ENCODE measurements at places on chromosomes 5 and 9. TPM values are rescaled to one million over a fixed set of nuclear protein-coding genes. Genes with fewer than 3 reads are reported as not detected.

DNA sequence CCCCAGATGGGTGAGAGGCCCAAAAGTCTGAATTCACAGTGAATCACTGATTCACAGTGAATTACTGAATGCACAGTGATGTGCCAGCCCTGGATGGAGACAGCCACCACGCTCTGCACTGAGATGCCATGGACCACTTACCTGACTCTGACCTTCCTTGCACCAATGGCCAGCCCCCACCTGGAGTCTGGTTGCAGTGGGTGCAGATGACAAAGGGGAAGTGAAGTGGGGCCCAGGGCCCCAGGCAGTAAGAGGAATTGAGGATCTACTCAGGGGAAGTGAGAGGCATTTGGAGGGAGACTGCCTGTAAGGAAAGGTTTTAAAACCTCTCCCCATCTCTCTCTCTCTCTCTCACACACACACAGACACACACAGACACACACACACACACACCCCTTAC, 412.1 kb downstream of the CYLC2 start:
- no peak for DNase-seq

DNA sequence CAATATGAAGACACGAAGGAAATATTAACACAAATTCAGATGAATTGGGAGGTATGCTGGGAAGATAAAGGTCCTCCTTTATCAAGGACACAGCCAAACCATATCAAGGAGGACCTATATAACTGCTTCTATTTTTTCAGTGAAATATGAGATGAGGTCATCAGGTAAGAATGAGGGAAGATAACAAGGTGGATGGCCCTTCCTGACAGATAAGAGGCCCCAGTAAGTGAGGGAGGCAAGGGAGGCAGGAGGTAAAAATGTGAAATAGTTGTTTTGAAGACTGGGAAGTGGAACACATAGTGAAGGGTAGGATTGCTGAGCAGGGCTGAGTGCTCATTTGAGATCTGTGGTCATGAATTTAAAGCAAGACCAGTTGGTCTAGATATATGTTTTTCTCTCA, 60.0 kb upstream of the FOXE1 start:
- no peak for DNase-seq

Gene ZDHHC11
- 1.6 TPM for polyA plus RNA-seq

Gene INPP5E
- 9.4 TPM for polyA plus RNA-seq

Gene CKS2
- 261 TPM for polyA plus RNA-seq

DNA sequence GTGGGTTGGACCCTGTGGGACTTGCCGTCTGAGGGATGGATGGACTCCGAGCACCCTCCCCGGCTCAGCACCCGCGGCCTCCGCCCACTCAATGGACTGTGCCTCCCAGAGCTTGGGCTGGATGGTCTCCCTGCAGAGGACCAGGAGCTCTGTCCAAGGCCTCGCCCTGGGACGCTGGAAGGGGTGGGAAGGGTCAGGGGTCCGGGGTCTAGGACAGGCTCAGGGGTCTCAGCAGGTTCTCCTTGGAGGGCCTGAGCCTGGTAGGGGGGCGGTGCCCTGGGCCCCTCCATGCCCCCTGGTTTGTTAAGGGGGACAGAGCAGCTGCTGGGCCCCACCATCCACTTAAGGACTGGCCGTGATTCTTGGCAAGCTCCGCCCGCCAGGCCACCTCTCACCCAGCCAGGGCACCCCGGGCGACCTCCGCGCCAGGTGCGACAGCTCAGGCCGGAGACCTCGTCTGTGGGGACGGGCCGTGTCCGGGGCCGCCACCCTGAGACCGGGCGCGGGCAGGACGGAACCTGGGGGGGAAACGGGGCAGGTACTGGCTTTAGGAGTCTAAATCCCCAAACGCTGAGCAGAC, 29.2 kb downstream of the EXOC3 start:
- no peak for DNase-seq

DNA sequence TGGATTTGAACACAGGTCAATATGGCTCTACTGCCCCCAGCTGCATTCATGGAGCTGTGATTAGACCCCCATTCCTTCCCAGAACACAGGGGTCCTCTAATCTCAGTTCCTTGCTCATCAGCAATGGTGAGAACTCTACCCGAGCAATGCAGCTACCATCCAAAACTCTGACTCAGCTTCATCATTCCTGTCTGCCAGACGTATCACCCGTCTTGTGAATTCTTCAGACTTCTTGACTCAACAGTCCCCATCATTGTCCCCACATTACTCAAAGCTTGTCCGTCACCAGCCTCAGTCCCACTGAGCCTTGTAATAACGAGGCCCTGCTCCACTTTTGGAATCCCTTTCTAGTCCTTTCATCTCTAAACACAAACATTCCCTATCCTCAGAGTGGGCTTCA, 36.3 kb upstream of the STX17 start:
- DNase-seq: peak; percentile 20

Gene SV2C
- not detected for polyA plus RNA-seq

Gene PSMD5
- 23.1 TPM for polyA plus RNA-seq

Measured in IMR-90 (cell line).